ENCODE measurements at places on chromosomes 16 and 17.
A peak's percentile ranks its signal among the peaks of the same experiment; 100 is the strongest.

DNA sequence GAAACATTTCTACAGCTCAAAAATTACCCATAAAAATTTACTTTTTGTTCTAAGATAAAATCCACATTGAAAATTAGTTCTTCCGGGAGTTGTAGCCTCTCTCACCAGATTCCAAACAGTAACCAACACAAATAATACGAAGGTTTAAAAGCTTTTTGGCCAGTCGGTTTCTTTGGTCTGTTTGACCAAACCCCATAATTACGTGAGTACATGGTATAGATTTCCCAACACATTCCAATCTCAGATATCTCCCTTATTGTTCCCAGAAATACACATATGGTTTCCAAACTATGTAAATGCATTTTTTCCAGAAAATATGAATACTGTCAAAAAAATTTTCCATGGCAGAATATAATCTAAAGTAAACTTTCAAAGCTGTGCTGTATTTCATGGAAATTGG is 722.0 kb downstream of the KCNJ2 start:
- DNase-seq = no peak

DNA sequence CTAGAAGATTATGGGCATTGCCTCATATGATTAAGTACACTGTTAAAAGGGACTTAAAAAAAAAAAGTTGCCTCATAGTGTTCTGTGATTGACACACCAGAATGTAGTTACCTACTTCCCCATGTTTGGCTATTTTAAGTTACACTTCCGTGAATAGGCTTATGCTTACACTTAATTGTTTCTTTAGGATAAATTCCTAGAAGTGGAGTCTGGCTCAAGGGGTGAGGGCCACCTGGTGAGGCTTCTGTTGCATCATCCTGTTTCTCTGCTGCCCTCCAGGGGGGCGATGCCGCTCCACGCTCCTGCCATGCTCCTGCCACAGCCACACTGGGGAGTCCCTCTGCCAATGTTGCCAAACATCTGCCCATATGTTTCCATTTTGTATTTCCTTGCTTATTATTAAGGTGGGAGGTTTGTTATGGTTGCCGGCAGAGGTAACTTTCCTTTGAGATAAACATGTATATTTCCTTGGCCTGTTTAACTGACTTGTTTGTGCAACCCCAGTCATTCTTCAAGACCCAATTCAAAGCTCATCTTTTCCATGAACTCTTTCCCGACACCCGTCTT is 73.1 kb downstream of the KSR1 start:
- no peak for DNase-seq

GRCh38 chr17:1661045-1661444 is 11.4 kb upstream of the RILP start:
- DNase-seq = no peak

GRCh38 chr17:44921122-44921882 is 6.0 kb upstream of the GFAP start:
- no peak for DNase-seq

- peak; percentile 51 for DNase-seq
These were observed 15.8 kb downstream of the ZNF213 start for GRCh38 chr16:3150346-3151218.

DNA sequence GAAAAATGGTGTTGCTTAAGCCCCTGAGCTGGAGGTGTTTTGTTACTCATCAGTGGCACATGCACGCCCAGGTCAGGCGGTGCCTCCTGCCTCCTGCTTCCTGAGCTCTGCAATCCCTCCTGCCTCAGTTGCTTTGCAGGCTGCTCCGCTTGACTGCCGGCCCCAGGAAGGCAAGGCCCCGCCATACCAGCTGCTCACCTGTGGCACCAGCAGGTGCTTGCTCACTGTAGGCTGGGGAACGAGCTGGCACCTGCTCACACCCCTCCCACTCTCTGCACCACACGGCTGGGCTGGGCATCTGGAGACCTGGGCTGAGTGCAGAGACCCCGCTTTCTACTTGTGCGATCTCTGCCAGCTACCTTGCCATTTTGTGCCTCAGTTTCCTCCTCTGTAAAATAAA is 200.2 kb downstream of the RBFOX3 start:
- no peak for DNase-seq

DNA sequence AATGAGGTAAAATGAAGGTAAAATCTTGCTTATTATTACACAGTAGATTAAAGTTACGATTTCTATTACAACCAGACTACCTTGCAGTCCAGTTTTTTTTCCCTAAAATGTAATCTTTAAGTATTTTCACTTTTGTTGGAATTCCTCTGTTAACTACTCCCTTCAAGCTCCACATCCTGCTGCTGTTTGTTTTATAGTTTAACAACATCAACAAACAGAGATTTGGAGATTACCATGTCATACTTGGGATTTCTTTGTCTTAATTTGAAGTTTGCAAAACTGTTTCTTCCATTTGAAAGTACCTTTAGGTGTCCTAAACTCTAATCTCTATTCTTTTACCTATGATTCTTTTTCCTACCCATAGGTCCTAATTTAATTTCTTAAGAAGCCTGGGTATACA is 83.3 kb downstream of the ABHD15 start:
- no peak for DNase-seq

DNA sequence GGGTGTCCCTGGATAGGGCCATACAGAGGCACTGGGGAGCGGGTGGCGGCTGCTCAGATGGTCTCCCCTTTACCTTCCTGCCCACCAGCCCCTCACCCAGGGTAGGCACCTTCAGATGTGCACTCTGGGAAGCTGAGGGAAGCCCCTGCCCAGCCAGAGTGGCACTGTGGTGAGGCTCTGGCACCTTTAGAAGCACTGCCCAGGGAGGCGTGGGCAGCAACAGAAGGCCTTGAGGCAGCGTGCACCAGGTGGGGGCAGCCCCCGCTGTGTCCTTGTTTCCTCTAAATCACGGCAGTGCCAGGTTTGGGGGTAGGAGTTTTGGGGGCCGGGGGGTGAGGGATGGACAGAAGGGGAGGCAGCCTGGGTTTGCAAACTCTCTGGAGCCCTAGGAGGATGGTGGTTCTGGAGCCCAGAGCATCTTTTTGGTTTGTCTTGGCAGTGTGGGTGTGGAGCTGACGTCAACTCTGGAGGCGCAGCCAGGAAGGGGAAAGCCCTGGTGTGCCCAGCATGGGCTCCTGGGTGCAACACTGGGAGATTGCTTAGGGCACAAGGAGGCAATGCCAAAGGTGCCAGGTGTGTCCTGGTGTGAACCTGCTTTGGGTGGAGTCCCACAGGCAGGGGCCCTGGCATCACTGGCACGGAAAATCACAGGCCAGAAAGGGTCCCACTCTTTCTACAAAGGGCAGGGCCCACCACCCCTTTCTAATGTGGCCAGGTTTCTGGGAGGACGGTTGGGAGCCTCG is 23.1 kb upstream of the CDC42EP4 start:
- no peak for DNase-seq

GRCh38 chr16:27113341-27113841 is 46.7 kb downstream of the C16orf82 start:
- DNase-seq = no peak

Data from esophagus squamous epithelium (tissue), 5 donors.